ENCODE measurements at places on chromosomes 5 and 9.
A peak's percentile ranks its signal among the peaks of the same experiment; 100 is the strongest.

GRCh38 chr9:124770359-124771020 lies 621 bp downstream of the NR6A1 start:
- no peak for DNase-seq

- DNase-seq, result no peak
Observed at GRCh38 chr9:82091610-82092009, 103.0 kb downstream of the SPATA31D1 start.

GRCh38 chr9:99666571-99666970 lies 155.1 kb upstream of the NR4A3 start:
- no peak for DNase-seq

GRCh38 chr9:100111235-100111634 lies 12.2 kb downstream of the INVS start:
- DNase-seq, result peak; percentile 88

DNA sequence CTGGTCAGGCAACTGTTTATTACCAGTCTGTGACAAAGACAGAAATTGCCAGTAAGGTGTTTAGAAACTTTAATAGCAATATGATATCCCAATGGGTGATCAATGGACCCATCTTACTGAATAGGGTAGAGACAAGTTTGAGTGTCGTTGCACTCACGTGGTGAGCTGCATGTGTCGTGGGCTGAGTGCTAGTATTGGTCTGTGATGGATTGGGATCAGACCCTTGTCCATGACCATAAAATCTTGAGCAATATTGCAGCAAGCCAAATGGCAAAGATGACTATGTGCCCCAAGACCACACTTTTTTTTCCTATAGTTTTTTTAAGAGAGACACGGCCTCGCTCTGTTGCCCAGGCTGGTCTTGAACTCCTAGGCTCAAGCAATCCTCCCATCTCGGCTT lies 114.5 kb downstream of the PALM2AKAP2 start:
- DNase-seq, result no peak

Data from BJ (cell line).